ENCODE measurements at places on chromosomes 12 and 14.

GRCh38 chr12:118346895-118347294, 25.8 kb downstream of the TAOK3 start:
- no peak for DNase-seq

- no peak for DNase-seq
Measured at GRCh38 chr12:124168016-124168786, 126.7 kb upstream of the RFLNA start.

DNA sequence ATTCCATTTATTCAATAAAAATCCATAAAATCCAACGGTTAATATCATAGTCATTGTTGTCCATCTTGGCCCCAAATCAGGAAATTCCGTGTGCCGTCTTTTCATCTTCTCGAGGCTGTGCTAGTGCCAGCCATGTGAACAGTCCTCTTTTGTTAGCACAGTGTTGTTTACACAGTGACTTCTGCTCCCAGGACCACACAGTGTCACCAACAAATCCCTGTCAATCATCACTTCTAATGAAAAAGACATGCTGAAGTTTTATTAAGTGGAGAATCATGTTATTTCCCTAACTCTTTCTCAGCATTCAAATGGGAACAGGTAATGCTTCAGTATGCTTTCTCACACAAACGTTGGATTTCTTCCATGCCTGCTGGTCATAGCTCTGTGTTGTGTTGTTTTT, 1.9 kb upstream of the SLCO1A2 start:
- DNase-seq = no peak

GRCh38 chr14:72439707-72440106, 454.2 kb downstream of the DPF3 start:
- DNase-seq = no peak

DNA sequence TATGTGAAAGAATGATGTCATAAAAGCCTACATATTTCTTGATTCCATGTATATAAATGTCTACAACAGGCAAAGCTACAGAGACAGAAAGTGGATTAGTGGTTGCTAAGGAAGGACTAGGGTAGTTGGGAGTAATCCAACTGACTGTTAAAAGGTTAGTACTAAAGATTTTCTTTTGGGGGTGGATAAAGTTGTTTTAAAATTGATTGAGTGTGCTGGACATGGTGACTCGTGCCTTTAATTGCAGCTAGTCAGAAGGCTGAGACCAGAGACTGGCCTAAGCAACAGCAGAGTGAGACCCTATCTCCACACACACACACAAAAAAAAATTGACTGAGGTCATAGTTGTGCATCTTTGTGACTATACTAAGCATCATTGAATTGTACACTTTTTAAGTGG, 234.3 kb downstream of the C12orf50 start:
- no peak for DNase-seq

DNA sequence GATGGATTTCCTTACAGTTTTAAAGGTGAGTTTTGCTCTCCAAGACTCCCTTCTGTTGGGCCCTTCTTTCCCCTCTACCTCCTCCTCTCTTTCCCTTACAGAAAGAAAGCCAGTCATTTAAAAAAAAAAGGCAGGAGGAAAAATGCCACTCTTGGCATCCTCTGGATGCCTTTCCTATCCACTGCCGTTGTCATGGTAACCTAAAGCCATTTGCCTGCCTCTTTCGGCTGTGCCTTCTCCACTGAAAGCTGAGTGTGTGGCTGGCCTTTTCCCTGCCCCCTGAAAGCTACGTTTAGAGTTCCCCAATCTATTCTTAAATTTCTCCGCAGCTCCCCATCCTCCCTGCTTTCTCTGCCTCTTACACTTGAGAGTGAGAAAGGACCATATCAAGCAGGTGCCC, 67.1 kb downstream of the TUNAR start:
- DNase-seq = no peak

GRCh38 chr12:53586745-53587144, 39.4 kb downstream of the ATF7 start:
- no peak for DNase-seq

- no peak for DNase-seq
Measured at GRCh38 chr12:106226884-106227640, 20.8 kb downstream of the CKAP4 start.

DNA sequence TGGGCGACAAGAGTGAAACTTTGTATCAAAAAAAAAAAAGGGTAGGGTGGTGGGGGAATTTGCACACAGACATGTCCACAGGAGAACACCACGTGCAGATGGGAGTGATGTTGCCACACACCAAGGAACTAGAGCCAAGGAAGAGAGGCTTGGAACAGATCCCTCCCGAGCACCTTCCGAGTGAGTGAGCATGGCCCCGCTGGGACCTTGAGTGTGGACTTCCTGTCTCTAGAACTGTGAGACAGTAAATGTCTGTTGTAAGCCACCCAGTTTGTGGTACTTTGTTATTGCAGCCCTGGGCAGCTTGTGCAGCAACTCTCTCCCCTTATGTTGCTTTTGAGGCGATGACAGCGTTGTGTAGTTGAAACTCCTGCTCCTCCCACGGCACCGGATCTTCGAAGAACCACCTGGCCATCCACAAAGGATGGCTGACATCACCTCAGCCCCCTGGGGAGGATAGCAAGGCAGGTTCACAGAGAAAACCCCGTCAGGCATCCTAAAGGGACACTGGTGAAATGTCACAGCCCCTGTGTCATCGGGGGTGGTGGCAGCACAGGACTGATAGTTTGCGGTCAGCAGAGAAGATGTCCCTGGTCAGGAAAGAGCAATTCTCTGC, 54.7 kb upstream of the PLEKHG3 start:
- DNase-seq = no peak

DNA sequence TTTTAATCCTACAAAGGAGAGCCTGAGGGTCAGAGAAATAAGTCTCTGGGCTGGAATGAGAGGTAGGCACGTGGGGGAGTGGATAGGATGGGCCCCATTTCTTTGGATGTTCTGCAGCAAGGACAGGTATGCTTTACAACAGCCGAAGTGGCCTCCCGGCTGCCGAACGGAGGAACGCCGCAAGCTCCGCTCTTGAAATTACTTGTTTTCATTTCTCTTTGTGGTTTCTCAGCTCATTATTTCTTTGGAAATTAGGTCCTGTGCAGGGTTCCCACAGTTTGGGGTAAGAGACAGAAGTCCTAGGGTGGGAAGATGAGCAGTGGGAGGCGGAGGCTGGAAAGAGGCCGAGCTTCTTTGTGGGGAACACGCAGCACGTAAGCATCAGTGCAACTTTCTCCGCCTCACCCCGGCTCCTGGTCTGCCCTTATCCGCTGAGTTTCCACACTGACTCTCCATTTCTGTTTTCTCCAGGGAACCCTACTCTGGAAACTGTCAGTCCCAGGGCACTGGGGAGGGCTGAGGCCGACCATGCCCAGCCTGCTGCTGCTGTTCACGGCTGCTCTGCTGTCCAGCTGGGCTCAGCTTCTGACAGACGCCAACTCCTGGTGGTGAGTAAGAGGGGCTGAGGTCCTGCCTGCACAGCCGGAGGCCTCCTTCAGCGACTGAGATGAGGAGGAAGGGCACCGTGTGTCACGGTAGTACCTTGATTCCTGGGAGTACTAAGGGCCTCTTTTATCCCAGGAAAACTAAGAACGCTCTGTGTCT, 2.0 kb downstream of the WNT5B start:
- DNase-seq = no peak

- DNase-seq = no peak
Measured at GRCh38 chr12:63496654-63497053, 171.6 kb downstream of the DPY19L2 start.

DNA sequence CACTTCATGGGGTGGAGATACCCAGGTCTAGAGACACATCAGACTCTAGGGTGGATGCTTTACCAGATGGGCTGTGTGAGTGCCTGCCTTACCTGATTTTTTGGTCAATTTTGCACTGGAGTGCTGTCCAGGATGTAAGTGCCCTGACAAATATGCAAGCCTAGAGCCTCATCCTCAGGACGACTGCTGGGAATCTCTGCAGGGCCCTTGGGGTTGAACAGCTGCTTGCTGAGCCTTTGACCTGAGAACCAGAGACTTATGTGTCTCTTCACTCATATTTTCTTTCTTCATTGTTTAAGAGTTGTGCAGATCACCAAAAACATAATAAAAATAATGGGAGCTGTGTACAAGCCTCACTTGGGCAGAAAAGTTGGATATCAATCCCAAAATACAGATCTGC, 551.5 kb upstream of the ATP2B1 start:
- DNase-seq = no peak

GRCh38 chr12:23236811-23237210, 611.8 kb downstream of the ETNK1 start:
- no peak for DNase-seq

- DNase-seq = no peak
Measured at GRCh38 chr14:80095623-80096022, 115.7 kb downstream of the DIO2 start.

DNA sequence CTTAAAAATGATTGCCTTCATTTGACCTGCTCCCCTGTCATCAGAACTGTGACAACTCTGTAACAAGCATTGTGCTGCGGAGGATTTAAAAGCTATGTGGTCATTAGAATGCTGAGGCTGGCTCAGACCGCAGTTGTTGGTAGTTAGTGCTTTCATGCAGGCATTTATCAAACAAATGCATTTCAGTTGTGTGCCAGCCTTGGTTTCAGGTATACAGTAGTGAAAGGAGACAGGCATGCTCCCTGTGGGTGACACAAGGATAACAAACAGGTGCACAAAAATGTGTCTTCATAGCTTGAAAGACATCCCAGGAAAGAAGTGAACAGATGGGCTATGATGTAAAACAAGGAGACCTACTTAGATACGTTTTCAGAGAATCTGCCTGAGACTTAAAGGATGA, 60.6 kb downstream of the MARK3 start:
- no peak for DNase-seq

DNA sequence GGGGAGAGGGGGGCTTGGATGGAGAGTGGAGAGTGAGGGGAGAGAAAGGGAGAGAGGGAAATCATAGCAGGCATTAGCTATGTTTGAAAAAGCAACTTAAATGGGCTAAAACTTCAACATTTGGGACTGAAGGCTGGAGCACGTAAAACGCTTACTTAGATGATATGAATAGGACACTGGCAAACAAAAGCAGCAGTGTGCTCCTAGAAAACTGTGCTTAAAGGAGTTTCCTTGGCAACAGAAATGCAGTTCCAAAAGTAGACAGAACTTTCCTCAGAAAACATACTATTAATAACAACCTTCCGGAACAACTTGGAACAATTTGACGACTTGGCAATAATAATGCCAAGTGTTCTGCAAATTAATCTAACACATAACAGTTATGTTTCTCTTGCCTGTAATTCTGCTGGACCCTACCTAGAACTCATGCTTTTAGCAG, 235.5 kb upstream of the NPAS3 start:
- no peak for DNase-seq

GRCh38 chr12:11877102-11877826, 193.5 kb upstream of the BCL2L14 start:
- DNase-seq = no peak

DNA sequence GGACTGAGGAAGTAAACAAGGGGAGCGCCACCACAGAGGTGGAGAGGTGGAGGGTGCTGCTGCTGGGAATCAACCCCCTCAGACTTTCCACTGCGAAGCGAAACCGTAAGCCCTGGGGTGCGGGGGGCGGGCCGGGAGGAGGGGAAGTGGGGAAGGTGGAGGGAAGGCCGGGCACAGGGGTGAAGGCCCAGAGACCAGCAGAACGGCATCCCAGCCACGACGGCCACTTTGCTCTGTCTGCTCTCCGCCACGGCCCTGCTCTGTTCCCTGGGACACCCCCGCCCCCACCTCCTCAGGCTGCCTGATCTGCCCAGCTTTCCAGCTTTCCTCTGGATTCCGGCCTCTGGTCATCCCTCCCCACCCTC, at the start of gene LAG3:
TSS of gene LAG3 (plus strand) at position 190 of the 365 bp plus-strand sequence. CDS start 333 bp downstream, outside the sequence.
- no peak for DNase-seq

DNA sequence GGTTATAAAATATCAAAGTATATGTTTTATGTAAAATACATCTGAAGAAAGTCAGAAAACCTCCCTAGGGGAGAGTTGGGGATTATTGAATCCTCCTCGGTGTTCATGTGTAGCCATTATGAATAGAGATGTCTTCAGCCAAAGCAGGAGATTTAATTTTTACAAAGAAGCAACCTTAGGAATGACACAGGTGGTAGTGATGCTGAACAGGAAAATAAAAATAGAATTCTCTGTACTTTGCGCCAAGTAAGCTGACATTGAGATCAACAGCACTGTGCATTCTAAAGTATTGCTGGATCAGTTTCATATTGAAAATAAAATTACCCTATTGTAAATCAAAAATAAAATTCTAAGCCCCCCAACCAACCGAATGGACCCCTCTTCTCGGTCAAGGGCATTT, 132.8 kb upstream of the TRHDE start:
- DNase-seq = no peak

DNA sequence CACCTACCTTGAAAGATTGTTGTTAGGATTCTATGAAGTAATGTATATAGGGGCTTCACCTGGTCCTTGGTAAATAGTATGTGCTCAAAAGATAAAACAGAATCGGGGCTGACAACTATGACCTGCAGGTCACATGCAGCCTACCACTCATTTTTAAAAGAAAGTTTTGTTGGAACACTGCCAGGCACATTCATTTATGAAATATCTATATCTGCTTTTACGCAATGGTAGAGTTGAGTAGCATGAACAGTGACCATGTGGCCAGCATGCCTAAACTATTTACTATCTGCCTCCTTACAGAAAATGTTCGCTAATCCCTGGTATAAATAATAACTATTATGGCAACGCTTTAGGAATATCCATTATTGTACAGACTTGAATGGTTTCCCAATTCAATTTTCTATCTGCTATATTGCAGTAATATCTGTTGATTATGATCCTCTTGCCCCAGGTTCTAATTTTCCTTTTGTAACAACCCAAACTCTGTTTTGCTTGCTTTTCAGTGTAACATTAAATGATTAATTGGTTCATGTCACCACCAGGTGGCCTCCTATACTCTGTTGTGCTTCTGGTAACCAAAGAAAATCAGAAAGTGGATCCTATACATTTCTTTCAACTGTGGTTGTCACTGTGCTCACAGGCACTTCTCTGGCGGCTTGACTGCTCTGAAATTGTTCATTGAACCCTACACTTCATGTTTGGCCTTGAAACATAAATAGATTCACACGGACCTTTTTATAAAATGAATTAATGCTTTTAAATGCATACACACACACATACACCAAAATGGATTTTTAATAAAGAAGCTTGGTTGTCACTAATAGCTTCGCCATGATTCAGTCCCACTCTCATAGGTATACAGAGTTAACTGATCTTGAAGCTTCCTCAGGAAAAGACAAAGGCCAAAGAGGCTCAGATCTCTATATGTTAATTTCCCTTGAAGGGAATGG, 227.7 kb upstream of the NPAS3 start:
- DNase-seq = no peak

DNA sequence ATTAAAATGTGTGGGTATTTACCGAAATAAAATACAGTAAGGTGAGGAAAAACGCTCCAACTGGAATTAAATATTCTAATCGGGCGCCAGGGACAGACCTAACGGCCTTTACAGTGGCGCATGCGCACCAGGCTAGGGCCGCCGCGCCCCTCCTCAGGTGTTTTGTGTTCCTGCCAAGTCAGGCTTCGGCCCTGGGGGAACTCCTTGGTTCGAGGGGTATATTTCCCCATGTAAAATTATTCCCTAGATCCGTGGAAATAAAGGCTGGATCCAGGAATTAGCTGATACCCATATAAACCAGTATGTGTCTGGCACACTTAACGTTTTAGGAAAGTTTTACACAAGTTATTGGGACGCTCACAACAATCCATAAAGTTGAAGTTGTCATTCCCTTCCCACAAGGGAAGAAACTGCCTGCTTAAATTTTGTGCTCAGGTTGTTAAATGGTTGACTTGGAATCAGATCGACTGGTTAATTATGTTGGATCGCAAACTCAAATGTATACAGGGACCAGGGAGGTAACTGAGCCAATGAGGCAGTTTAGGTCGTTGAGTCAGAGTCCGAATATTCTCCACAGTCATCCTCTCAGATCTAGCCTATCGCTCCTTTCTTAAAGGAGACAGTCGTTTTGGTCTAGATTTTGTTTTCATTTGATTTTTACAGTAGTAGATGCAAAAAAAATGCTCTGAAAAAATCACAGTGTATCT, 621 bp upstream of the ANAPC7 start:
- DNase-seq = no peak
